ENCODE measurements at places on chromosomes 16 and 17.

GRCh38 chr16:49200223-49200820 lies 81.3 kb downstream of the CBLN1 start:
- no peak for DNase-seq

DNA sequence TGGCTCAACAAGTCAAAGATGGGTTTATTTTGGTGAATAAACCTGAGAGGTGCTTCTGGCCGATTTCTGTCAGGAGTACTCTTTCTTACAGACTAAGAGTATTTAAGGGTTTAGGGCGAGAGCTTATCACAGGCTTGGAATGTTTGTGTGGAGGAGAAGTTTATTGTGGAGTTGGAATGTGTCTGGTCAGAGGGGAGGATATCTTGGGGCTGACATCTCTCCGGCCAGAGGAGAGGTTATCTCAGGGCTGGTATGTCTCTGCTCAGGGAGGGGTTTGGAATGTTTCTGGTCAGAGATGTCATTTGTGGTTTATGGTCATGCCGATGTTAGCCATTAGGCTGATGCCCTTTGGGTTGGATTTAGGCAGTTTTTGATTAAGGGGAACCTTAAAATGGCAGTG lies 236.4 kb upstream of the EEF2KMT start:
- DNase-seq: no peak

DNA sequence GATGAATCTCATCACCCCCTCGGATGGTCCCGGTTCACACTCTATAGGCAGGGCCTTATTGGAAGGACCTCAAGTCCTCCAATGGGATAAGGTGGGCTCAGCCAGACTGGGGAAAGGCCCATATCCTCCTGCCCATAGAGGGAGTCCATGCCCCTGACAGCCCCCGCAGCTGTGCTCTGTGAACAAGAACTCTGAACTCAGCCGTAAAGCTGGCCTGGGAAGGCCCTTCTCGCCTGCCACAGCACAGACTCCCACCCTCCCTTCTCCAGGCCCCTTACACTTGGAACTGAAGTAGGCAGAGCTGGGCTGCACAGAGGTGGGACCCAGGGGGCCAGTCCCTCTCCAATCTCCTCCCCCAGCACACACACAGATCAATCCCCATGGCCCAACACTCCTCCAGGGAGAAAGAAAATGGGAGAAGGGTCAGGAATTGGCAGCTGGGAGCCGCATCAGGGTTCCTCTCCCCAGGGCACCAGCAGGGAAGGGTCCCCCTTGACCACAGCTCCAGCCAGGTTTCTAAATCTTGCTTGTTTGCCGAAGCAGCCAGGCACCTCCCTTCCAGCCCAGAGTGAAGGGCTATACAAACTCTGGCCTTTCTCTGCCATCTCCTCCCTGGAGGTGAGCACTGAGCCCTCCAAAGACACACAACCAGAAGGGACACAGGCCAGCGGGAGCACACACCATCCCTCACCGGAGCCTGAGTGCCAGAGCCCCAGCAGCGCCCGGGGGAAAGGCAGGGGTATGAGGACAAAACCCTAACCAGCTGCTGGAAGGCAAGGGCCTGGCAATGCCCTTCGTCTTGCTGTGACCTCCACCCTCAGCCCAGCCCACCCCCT lies 454.1 kb downstream of the SOX9 start:
- DNase-seq: peak; percentile 38

GRCh38 chr17:17153071-17153470 lies 53.1 kb downstream of the PLD6 start:
- DNase-seq: no peak

DNA sequence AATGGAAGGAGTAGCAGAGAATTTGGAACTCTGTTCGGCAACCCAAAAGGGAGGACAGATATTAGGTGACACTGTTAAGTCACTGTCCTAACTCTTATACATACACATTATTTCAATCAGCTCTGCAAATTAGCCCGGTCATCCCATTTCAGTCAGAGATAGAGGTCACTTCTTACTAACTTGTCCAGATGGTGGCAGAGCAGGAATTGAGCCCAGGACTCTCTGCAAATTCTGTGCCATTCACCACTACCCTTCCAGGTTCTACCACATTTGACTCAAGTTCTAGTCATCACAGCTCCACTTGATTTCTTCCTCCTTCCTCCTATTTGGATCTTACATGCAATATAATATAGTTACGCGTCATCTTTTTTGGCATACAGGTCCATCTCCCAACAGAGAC lies 35.9 kb upstream of the NUDT7 start:
- no peak for DNase-seq

DNA sequence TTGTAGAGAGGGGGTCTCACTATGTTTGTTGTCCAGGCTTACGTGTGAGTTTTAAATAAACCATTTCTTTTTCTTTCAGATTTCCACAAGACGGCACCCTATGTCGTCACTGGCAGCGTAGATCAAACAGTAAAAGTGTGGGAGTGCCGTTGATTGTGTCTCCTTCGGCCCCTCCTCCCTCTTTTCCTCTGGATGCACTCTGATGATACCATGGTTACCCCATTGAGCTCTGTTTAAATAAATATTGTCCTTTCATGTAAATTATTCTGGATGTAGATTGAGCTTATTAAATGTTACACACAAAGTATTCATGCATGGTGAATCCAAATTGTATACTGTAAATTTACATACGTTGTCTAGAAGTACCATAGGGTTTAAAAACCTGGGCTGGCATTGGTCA lies 29.9 kb downstream of the CLUH start:
- no peak for DNase-seq

DNA sequence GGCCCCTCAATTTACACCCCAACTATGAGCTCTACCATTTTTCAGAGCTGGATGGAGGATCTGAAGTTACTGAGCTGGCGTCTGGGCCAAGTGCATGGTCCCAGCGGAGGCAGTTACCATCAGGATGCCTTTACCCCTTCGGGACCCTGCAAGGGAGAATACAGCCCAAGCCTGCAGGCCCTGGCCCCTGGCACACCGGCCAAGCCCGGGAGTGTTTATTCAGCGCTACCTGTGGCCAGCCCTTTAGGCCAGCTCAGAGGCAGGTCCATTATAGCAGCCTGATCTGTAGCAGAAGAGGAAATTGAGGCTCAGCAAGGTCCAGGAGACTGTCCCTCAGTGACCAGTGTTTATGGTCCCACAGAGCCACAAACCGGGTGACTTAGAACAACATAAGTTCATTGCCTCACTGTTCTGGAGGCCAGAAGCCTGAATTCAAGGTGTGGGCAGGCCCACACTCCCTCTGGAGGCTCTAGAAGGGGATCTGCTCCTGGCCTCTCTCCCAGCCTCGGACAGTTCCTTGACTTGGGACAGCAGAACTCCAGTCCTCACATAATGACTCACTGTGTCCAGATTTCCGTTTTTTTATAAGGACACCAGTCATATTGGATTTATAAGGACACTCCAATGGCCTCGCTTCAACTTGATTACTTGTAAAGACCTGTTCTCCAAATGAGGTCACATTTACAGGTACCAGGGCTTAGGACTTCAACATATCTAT lies 8.8 kb downstream of the SEC14L5 start:
- no peak for DNase-seq

- DNase-seq: no peak
These were observed 24.9 kb downstream of the KCNJ16 start for GRCh38 chr17:70099884-70100283.

DNA sequence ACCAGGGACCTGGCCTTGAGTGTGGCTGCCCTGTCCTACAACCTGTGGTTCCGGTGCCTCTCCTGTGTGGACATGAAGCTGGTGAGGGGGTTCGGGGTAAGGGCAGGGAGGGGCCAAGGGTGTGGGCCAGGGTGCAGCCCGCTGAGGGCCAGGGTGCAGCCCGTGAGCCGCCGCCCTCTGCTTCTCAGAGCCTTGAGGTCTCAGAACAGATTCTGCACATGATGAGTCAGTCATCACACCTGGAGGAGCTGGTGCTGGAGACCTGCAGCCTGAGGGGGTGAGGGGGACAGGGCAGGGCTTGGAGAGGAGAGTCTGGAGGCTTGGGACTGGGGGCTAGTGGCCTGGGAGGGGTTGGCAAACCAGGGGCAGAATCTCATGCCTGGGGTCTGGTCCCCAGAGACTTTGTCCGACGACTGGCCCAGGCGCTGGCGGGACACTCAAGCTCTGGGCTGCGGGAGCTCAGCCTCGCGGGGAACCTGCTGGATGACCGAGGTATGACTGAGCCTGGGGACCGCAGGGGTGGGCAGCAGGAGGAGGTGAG lies 2.2 kb downstream of the CARMIL2 start:
- no peak for DNase-seq
